Globus pallidus (tissue), 1 donor: ENCODE measurements at places on chromosomes 6 and 20.

DNA sequence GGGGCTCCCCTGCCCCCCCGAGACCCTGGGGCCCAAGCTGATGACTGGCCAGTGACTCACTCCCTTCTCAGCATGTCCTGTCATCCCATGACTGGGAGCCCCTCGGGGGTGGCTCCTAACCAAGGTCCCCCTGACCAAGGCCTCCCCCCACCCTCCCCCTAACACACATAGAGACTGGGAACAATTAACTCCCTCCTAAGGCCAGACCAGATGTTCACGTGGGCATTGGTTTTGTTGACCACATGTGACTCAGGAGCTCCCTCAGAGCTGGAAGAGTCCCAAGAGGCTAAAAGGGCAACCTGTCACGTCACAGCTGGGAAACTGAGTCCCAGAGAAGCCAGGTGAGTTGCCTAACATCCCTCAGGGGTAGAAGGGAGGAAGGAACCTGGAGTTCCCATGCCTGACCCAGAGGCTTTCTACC lies 10.6 kb upstream of the CCN5 start:
- DNase-seq = no peak

DNA sequence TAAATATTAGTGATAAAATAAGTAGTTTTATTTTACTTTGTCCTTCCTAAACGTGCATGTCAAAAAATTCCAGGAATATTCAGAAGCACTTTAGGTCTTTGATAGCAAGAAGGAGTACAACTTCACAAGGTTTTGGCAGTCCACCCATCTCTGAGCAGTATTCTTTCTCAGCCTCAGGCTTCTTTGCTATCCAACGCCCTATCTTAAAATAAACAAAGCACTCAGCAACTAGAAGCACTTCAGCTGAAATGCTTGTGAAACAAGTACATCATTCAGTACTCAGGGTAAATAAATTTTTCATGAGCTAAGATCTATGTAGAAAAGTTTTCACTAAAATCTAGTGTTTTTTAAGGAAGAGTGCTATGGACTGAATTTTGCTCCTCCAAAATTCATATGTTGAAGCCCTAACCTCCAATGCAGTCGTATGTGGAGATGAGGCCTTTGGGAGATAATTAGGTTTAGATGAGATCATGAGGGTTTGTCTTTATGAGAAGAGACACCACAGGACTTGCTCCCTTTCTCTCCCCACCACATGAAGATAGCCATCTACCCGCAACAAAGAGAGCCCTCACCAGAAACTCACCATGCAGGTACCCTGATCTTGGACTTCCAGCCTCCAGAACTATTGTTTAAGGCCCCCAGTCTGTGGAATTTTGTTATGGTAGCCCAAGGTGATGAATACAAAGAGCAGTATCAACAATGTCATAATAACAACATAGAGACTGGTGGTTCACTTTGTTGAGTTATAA lies 539.1 kb downstream of the TFAP2A start:
- DNase-seq = no peak

DNA sequence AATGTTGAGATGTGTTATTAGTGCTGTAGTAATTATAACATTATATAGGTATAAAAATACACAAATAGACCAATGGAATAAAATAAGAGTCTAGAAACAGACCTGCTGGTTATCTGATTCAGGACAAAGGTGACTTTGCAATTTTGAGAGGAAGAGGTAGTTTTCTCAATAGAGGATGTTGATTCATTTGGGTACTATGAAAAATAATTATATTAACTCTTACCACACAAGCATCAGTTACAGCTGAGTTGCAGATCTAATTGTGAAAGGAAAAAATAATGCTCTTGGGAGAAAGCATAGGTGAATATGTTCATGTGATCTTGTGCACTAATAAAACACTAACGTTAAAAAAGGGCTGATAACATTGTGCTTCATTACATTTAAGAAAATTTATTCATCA lies 103.0 kb downstream of the BCKDHB start:
- DNase-seq = no peak

- no peak for DNase-seq
Observed at GRCh38 chr20:54474866-54475265, 527 bp upstream of the DOK5 start.

DNA sequence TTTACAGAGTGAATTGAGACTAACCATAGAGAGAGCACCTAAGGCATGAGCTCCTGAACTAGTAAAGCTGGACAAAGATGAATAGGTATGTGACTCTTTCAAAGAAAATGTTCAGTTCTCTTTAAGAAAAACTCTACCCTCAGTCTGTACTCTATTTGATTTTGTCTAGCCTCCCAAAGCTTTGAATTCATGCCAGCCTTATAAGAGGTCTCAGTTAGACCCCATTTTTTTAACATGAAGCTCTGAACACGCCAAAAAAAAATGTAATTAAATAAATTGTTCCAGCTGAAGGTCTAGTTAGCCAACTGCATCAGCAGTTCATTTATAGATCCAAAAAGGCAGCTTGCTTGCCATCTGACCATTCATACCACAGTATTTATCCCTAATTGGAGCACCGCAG lies 71.6 kb downstream of the COL9A1 start:
- no peak for DNase-seq

DNA sequence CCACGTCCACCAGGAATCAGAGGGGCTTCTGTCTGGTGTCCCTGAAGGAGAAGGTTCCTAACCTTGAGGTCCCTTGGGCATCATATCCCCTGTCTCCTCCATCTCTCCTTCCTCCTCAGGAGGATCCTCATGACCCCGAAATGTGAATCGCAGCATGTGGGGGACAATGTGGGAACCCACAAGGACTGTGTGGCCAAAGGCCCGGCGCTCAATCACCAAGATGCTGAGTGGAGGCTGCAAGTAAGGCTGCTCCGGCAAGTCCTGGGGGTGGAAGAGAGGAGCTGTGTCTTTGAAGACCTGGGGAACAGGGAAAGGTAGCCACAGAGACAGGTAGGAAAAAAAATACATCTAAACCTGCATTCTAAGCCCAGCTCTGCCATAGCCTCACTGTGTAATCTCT lies 36.4 kb upstream of the SPAG4 start:
- DNase-seq = no peak

GRCh38 chr6:166516251-166516884 lies 70.1 kb downstream of the RAMACL start:
- DNase-seq = no peak

GRCh38 chr6:24991810-24992467 lies 56.2 kb upstream of the RIPOR2 start:
- no peak for DNase-seq

DNA sequence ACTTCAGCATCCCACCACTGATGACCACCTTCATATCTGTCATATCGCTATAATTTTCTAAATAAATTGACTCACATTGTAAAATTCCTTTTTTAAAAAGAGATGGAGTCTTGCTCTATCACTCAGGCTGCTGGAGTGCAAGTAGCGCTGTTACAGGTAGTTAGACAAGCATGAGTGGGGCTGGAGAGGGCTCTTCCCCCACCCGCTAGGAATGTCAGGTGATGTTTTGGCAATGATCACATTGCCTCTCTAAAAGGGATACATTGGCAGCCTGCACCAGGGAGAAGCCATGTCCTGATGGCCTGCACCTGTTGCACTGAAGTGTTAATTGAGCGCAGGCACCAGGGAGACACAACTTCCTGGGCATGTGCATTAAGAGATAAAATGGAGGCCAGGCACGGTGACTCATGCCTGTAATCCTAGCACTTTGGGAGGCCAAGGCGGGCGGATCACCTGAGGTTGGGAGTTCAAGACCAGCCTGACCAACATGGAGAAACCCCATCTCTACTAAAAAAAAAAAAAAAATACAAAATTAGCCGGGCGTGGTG lies 16.9 kb upstream of the SLC22A16 start:
- DNase-seq = no peak

GRCh38 chr6:149450679-149451375 lies 34.0 kb downstream of the ZC3H12D start:
- no peak for DNase-seq

DNA sequence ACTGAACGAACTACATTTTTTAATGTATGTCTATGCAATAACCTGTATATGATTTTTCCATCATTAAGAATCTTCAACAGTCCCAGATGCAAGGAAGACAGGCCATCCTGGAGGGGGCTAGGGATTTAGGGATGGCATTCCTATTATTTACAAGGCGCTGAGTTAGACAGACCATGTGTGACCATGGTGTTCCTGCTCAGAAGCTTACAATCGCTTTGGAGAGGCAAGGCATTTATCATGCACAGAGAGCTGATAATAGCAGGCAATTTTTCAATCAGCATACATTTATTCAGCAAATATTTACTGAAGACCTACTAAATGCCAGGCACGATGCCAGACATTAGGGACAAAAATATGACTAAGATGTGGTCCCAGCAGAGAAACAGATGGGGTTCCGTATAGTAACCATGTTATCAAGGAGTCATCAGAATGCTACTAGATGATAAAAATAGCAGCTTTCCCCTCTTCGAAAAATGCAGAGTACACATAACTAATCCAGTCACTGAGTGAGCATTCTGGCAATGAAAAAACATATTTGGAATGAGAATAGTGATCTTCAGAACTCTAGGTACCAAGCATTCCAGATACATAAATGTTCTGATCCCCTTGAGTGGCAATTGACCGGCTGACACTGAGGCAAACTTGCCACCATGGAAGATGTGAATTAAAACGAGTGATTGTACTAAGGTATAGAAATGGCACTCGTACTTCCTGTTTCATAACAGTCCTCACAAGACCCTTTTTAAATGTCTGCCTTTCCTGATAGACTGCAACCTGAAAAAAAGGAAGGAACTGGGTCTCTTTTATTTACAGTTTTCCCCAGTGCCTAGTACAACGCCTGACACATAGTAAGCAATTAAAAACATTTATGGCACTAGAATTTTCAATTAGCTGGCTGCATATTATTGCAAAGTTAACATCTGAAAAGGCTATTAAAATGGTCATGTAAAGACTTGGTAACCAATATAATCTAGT lies 135.7 kb downstream of the ATXN1 start:
- DNase-seq = no peak

DNA sequence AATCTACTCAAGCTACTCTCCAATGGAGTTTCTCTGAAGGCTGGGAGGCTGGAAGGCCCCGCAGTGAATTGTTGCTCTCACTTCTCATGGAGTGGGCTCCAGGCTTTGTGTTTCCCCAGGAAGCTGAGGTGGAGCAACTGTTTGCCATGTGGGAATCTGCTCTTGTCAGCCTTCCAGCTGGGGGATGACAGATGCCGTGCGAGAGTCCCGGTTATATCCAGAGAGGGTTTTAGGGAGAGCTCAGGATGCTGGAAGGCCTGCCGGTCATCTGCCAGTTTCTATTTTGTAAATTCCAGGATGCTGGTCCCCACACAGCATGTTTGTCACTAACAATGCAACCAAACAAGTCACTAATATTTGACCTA lies 98.2 kb upstream of the NAA20 start:
- DNase-seq = no peak

DNA sequence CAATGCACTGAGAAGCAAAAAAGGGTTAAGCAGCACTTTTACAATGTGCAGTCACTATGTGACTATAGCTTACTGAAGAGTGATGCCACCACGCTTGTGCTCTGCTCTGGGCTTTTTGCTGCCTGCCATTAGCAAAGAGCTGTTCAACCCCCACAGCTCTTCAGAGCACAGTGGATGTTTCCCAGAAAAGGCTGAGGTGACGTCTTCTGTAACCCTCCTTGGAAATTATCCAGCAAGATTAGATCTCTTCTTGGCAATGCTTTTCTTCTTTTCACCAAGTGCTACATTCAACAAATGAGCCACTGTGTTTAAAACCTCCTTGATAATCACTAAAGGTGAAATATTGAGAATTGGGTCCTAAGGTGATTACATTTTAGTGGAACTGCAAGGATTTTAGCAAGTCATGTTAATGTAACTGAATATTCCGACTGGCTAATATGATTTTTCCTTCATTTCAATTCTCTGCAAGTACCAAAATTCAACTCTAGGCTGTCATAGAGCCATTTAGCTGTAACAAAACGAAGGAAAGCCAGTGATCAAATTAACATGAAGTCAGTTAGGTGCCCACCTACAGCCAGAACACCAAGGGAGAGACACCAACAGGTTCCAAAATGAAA lies 34.9 kb downstream of the ELOVL5 start:
- no peak for DNase-seq

GRCh38 chr6:159203304-159204005 lies 34.3 kb downstream of the FNDC1 start:
- DNase-seq = no peak

DNA sequence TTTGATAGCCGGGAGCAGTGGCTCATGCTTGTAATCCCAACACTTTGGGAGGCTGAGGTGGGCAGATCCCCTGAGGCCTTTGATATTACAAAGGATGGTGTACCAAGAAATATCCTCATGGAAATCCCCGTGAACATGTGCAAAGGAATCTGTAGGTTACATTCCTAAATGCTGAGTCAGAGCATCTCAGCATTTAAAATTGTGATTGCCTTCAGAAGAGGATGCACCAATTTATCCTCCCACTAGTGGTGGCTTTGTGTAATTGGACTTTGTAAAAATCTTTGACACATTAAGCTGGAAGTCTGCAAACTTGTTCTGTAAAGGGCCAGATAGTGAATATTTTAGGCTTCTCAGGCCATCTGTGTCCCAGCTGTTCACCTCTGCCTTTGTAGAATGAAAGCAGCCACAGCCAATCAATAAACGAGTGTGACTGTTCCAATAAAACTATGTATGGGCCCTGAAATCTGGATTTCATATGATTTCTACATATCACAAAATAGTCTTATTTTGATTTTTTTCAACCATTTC lies 11.8 kb downstream of the TMEM14B start:
- peak; percentile 13 for DNase-seq

DNA sequence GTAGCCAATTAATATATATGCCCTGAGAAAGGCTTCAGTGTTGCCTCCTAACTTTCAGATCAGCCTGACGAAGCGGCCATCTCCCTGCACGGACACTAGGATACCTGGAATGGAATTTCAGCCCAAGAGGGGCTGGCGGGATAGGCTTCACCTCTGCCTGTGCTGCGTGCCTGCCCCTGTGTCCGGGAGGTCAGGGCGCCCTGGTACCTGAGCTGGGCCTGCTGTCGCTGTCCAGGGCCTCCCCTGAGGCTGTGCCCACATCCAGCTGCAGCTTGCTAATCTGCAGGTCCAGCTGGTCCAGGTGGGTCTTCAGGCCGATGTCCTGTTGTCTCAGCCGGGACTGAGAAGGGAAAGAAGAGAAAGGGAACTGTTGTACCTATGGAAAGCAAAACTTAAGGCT lies 8.6 kb downstream of the DACT2 start:
- no peak for DNase-seq
